ENCODE measurements at places on chromosomes 3 and 15.

GRCh38 chr3:177037241-177037640 is 160.0 kb downstream of the TBL1XR1 start:
- no peak overlapping the region for H3K27ac ChIP-seq
- H3K27me3 ChIP-seq: no peaks in the 10 kb centered on the region
- H3K36me3 ChIP-seq: peaks cover 27% of the 10 kb centered on the region
- no peak for DNase-seq

DNA sequence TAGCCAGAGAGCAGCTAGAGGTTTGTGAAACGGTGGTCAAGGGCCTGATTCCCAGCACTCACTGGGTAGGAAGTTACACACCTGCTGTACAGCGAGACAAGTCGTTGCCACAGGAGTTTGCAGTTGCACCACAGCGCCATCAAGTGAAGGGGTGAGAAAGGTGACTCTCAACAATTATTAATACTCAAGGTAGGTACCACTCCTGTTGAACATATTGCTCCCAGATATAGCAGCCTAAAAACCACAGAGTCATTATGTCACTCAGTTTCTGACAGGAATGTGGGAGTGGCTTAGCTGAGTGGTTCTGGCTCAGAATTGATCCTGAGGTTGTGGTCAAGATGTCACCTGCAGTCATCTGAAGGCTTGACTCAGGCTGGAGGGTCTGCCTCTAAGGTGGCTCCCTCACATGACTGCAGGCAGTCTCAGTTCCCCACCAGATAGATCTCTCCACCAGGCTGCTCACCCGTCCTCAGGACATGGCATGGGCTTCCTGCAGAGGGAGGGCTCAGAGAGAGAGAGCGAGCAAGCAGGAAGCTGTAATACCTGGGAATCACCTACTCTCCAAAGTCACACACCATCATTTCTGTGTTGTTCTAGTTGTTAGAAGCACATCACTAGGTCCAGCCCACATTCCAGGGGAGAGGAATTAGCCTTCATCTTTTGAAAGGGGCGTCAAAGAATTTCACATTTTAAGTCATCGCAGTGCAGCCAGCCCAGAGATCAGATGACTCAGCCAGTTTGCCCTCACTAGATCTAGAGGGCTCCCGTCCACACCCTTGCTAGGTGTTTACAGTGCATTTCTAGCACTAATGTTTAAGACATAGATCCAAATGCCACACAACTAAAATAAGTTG is 17.0 kb upstream of the ANO10 start:
- H3K27ac ChIP-seq: no peak overlapping the region
- H3K4me3 ChIP-seq: no peak overlapping the region
- no peaks in the 10 kb centered on the region for H3K4me1 ChIP-seq
- no peak for DNase-seq
- H3K27me3 ChIP-seq: no peaks in the 10 kb centered on the region

- H3K27me3 ChIP-seq: peaks cover 5% of the 10 kb centered on the region
- peak overlapping the region; percentile 82 for H3K27ac ChIP-seq
Observed at GRCh38 chr15:73927003-73927475, 777 bp downstream of the LOXL1 start.

GRCh38 chr3:123111640-123112039 is 44.8 kb downstream of the PDIA5 start:
- peaks cover 82% of the 10 kb centered on the region for H3K36me3 ChIP-seq
- no peaks in the 10 kb centered on the region for H3K4me1 ChIP-seq
